A172 (cell line): ENCODE measurements at places on chromosomes 2 and 18. TPM values are rescaled to one million over a fixed set of nuclear protein-coding genes. Genes with fewer than 3 reads are reported as not detected.

DNA sequence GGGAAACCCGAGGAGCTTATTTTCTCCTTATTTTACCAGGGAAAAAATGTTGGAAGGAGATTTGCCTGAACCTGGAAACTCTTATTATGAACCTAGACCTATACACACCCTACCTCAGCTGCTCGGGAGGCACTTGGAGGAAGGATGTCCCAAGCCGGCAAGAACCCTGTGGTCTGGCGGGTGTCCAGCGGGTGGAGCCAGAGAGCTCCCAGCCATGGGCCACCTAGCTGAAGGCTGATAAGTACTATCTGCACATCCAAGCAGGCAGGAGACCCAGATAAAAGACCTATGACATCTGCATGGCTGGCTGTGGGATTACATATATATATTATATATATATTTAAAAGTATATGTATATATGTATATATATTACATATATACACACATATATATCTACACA is 1.1 kb upstream of the SLC14A1 start:
- peak; percentile 55 for DNase-seq

- DNase-seq: peak; percentile 15
Measured at GRCh38 chr2:39059366-39059952, 61.4 kb downstream of the SOS1 start.

DNA sequence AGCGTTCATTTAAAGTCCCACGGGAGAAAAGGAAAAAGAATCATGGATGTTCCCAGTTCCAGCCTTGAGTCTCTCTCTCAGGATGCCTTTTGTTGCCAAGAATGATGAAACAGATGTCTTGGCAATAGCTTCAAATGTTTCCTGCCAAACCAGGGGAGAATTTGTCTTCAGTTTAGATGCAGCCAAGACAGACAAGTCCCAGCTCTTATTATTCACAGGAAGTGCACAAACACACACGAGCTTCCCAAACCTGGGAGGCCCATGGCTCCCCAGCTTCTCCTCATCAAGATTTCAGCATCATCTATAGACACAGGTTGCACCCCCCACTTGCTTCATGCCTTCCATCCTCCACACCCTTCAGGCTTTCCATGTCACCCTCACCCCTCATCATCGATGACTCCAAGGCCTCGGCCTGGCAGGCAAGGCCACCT is 45.9 kb downstream of the HS1BP3 start:
- no peak for DNase-seq

DNA sequence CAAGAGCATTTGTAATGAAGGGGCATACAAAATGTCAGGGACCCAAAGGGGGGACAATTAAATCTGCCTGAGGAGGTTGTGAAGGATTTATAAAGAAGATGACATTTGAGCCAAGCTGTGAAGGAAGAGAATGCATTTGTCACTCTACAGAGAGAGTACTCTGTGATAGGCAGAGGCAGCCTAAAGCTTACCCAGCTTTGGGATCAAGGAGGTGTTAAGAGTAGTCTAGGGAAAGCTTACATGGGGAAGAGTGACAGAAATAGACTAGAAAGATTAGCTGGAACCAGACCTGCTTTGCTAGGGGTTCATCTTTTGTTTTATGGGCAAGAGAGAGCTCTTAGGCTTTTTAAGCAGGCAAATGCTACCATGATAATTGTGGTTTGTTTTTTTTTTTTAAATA is 169.1 kb upstream of the CYP26B1 start:
- DNase-seq: no peak

DNA sequence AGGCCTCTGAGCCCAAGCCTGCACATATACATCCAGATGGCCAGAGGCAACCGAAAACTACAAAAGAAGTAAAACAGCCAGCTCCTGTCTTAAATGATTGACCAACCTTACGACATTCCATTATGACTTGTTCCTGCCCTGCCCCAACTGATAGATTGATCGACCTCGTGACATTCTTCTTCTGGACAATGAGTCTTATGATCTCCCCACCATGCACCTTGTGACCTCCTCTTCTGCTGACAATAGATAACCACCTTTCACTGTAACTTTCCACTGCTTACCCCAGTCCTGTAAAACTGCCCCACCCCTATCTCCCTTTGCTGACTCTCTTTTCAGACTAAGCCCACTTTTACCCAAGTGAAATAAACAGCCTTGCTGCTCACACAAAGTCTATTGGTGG is 670.0 kb upstream of the PKDCC start:
- no peak for DNase-seq

GRCh38 chr2:47457268-47457667 is 54.3 kb downstream of the MSH2 start:
- DNase-seq: no peak

GRCh38 chr2:10301941-10302478 is 694 bp upstream of the HPCAL1 start:
- no peak for DNase-seq

GRCh38 chr18:52283927-52284326 is 56.1 kb upstream of the DCC start:
- DNase-seq: no peak

GRCh38 chr2:9474361-9475057 is at the start of gene IAH1:
TSS of gene IAH1 (plus strand) at chr2:9474551. CDS start at chr2:9474567, 16 bp downstream.
- no peak for DNase-seq

DNA sequence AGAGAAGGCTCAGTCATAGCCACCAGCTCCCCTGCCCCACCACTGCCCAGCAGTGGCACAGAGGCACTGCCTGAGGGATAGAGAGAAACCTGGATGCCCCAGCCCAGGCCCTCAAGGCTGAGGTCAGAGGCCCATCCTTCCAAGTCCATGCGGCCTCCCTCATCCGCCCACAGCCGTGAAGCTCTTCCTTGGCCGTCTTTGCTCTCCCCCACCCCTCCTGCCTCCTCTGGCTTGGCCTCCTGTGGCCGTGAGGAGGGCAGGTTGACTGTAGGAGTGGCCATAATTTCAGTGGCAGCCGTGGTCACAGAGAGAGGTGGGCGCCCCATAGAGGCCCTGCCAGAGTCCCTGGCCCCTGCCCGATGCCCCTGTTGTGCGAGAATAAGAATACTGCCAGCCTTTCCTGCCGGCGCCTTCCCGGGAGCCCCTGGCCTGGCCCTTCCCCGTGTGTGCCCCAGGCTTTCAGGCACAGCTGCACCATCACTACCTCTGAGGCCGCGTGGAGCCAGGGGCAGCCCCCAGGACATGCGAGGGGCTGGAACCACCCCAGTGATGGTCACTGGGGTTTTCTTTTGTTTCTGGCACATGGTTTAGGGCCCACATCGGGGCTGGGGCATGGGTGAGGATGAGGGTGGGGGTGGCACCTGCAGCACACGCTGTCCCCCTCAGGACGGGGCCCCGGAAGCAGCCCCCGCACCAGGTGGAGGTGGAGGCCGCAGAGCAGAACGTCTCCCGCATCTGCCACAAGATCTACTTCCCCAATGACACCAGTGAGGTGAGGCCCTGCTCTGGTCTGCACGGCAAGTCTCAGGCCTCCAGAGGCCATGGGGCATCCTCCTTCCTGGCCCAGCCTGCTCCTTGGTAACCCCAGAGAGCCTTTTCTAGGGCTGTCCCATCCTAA is 13.1 kb upstream of the GPR17 start:
- no peak for DNase-seq

GRCh38 chr2:193566276-193566675 is 1371.5 kb upstream of the TMEFF2 start:
- no peak for DNase-seq

GRCh38 chr2:214560176-214560575 is 149.3 kb downstream of the VWC2L start:
- no peak for DNase-seq

DNA sequence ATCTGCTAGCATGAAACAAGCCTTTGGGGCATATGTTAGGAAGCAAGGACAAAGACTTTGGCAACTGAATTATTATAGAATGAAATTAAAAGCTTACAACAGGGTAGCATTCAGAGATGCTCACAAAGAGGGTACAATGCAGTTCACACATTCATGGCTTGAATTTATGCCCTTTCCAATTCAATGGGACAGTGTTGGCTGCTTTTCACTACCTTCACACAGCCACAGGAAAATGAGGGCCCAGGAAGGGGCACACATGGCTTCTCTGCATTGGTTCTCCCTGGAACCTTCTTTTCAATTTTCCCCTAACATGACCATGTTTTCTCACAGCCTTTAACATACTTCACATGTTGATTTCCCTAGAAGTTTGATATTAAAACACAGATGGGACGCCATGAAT is 978.1 kb downstream of the TMEM182 start:
- DNase-seq: no peak

- no peak for DNase-seq
Measured at GRCh38 chr2:221618007-221618406, 45.9 kb upstream of the EPHA4 start.

- no peak for DNase-seq
Measured at GRCh38 chr18:10207682-10208345, 246.6 kb upstream of the APCDD1 start.

GRCh38 chr2:159882130-159882745 is 84.2 kb upstream of the CD302 start:
- DNase-seq: no peak

- DNase-seq: no peak
Measured at GRCh38 chr2:41111836-41112627, 660.1 kb upstream of the SLC8A1 start.

DNA sequence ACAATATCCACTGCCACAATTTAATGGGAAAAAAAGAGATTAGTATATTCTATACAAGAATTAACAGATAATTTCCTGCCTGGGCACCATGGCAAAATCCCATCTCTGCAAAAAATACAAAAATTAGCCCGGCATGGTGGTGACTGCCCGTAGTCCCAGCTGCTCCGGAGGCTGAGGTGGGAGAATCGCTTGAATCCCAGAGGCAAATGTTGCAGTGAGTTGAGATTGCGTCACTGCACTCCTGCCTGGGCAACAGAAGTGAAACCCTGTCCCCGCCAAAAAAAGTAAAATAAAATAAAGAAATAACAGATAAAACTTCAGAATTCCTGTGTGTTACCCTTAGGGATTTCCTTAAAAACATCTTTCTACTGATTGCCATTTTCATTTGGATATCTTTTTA is 1194.8 kb upstream of the PIK3C3 start:
- DNase-seq: no peak

GRCh38 chr2:239685556-239685955 is 284.7 kb upstream of the HDAC4 start:
- no peak for DNase-seq

DNA sequence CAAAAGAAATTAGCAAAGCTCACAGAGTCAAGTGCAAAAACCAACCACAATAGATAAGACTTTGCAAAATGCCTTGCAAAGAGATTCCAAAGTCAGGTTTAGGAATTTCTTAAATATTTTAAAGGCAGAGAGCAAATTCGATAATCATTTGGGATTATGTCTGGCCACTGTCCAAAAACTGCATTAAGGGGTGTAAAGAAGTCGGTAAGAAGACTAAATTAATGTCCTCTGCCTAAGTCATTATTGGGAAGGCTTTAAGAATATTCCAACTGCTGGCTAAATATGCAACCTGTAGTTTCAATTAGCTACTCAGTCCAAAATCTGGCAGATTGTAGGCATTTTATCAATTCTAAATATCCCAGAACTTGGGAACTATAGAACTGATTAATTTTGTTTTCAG is 13.7 kb upstream of the LRP1B start:
- no peak for DNase-seq

DNA sequence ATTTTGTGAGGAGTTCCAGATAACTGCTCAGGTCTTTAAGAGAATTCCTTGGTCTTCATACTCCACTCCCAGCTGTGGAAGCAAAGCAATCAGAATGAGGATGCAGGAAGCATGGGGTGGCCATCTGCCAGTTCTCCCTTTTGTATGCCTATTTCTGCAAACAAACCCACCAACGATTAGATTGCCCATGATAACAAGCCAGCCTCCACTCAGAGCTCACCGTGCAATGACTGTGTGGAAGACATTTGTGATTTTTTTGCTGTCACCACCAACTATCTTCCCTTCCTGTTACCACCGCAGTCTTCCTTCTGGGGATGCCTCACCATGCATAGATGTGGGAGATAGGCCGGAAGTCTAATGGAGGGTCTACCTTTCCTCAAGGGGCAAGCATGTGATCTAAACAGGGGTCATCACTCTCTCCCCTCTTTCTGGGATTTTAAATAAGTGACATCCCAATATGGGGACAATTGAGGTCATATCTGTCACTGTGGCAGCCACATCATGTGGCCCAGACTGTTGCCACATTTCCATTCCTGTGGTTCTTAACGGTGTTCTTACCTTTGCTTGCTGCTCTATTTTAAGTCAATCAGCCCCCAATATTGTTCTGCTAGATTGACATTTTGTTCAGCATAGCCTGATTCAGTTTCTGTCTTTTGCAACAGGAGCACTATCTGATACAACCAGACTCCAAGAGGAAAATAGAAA is 4.4 kb downstream of the AFF3 start:
- DNase-seq: no peak

- DNase-seq: no peak
Measured at GRCh38 chr2:209519271-209519670, 95.4 kb downstream of the MAP2 start.

DNA sequence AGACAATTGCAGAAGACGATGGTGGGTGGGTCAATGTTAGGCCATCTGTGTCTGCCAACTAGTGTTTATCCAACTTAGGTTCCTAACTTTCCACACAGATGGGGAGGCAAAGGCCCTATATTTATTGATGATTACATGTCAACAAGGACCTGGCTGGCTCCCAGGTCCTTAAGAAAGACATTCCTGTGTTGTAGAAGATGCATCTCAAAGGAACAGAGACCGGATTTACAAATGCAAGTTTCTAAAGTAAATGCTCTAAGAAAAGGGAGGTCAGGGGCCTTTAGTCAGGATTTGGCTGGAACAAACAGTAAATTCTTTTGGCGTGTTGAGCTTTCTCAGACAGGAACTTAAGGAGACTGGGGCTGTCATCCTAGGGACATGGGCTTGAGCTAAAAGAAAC is 175.0 kb downstream of the SH3BP4 start:
- DNase-seq: no peak

GRCh38 chr2:216463148-216463547 is 35.5 kb upstream of the RPL37A start:
- no peak for DNase-seq

DNA sequence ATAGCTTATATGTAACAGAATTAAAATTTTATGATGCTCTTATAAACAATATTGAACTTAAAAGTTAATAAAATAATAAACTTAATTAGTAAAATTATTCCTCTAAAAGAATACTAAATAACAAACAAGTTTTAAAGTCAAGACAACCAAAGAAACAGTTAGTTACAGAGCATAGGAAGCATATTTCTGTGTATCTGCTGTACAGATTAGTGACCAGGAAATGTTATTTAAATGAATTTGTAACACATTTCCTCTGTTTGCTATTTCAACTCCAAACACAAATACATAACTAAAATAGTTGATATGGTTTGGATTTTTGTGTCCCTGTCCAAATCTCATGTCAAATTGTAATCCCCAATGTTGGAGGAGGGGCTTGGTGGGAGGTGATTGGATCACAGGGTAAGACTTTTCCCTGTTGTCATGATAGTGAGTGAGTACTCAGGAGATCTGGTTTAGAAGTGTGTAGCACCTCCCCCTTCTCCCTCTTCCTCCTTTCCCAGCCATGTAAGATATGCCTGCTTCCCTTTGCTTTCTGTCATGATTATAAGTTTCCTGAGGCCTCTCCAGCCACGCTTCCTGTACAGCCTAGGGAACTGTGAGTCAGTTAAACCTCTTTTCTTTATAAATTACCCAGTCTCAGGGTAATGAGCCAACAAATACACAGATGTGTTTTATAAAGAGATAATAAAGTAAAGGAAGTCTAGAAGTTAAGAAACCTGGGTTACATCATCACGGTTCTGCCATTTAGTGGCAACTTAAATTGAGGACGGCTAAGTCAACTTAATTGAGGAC is 51.8 kb downstream of the ROCK2 start:
- peak; percentile 5 for DNase-seq

MC2R gene
- total RNA-seq: not detected in 2 replicates

ANKRD36C gene
- 13.2 and 21.1 TPM in 2 replicates for total RNA-seq

STARD6 gene
- 0.26 TPM in 1 of 2 replicates, not detected in the other for total RNA-seq

GALNT14 gene
- not detected in 2 replicates for total RNA-seq

CYS1 gene
- 4.0 and 5.9 TPM in 2 replicates for total RNA-seq

CGREF1 gene
- total RNA-seq: 0.17 and 0.40 TPM in 2 replicates

CHRNG gene
- total RNA-seq: not detected in 2 replicates

CNRIP1 gene
- total RNA-seq: 11.4 and 13.1 TPM in 2 replicates

UGT1A4 gene
- not detected in 2 replicates for total RNA-seq
